Lung (tissue), 17 donors: ENCODE measurements at places on chromosomes 5 and 9.

DNA sequence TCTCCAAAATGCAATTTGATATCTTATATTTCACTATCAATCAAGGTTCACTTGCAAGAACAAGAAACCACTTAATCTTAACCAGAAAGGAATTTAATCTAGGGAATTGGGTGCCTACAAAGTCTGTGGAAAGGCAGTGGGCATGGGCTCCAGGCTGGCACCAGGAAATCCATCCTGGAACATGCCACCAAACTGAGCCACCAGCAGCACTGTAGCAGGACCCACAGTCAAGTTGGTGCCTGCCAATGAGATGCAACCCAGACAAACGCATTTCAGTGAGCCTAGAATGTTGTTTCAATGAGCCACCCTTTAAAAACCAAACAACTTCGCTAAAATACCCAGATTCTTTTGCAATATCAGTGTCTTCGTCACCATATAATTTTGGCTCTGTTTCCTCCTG is 71.1 kb downstream of the PRKACG start:
- DNase-seq: no peak

GRCh38 chr9:38208206-38208901 is 139.3 kb upstream of the SHB start:
- DNase-seq: no peak

GRCh38 chr9:108634204-108634603 is 221.6 kb downstream of the ACTL7B start:
- DNase-seq: peak; percentile 25

GRCh38 chr5:127878174-127878750 is 175.1 kb downstream of the CCDC192 start:
- DNase-seq: peak; percentile 48

DNA sequence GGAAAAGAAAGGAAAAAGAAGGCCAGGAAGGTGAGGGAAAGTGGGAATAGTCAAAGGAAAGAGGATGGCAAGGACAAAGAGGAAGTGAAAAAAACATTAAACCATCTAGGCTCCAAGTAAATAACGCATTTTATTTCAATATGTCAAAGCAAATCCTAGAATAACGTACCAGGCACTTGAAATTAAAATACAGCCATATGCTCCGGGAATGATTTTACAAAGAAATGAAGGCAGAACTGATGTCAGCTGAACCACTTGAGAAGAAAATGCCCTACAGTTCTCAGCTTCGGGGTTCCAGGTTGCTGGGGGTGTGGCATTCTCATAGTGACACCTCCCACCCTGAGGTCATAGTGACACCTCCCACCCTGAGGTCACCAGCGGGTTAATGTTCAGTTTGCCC is 281.6 kb downstream of the SEMA5A start:
- DNase-seq: no peak

- no peak for DNase-seq
These were observed 17.9 kb downstream of the FRMD3 start for GRCh38 chr9:83520292-83520691.

DNA sequence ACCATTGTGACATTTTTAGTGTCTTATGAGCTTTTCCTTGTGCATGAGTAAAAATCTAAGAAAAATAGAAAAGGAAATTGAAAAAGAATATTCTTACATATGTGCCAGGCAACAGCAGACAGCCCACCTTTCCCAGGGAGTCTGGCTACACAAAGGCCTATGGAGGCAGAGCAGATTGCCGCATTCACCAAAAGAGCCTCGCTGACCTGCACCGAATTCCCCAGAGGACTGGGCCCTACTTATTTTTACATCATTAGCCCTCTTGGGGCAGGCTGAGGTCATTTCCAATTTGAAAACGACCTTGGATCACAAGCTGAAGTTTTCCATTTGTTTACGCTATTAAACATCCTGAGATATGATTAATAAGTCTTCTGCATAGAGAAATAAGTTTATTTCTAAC is 66.2 kb upstream of the WDR41 start:
- no peak for DNase-seq

DNA sequence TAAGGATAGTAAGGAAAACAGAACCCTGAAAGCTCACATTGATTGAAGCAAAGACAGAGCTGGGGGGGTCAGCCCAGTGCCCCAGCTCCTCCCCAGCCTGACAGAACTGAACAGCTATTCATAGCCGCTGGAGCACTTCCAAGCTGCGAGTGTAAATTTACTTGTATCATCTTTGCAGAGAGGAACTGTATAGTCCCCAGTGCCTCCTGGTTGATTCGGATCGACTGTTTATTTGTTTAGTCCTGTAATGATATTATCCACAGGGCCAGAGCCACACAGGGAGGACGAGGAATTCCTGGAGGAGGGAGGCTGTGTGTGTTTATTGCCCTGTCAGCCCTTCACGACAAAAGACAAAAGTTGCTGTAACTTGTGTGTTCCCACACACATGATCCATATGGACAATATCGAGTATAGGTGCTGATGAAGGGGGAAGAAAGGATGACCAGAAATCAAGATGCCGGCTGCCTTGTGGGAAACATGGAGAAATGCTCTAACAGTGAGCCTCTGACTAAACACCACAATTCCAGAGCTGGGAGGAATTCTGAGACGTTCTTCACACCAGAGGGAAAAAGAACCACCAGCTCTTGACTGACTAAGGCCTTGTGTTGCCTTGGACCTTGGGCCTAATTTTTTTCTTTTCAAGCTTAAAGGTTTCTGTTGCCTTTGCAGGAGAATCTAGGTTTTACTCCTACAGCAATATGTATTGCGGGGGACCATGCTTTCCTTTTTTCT is 31.1 kb downstream of the FOXD1 start:
- DNase-seq: no peak

GRCh38 chr5:32848681-32849080 is 137.6 kb downstream of the NPR3 start:
- peak; percentile 11 for DNase-seq

DNA sequence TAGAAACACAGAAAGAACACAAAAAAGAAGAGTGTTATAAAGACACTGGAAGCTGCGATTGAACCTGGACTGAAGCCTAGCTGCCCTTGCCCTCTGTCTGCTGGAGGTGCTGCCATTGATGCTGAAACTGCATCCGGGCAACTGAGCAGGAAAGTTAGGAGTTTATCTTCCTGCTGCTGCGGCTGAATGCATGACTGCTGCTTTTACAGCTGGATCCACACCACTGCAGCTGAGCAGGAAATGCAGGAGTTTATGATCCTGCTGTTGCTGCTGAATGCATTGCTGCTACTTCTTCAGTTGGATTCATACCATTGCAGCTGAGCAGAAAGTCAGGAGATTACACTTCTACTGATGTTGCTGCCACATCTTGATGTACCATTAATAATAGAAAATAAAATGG is 21.8 kb upstream of the JAKMIP2 start:
- peak; percentile 60 for DNase-seq

DNA sequence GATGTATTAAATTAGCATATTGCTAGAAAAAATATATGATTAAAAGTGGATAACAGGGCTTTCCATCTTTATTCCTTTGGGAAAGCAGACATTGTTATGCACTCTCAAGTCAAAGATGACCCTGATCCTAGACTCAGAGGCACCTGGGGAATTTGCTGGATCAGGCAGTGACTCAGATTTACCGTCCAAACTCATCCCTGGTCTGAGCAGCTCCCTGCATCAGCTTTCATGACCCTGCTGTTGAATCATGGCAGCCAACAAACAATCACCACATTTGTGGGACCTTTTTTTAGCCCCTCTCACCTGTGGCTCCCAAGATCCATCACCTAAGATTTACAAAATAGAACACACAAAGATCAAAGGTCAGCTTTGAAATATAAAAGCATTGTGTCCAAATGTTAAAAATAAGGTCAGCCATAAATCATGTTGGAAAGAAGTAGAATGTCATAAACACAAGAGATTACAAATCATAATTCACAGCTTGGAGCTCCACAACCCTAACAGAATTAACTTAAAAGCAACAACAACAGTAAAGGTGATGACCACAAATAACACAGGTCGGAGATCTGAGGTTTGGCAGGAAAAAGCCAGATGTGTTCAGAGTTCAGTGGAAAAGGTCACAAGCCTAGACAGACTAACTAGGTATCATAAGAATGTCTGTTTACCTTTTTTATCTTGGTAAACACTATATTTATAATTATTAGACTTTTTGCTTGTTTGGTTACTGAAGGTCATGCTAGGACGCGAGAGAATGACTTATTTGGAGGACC is 55.5 kb downstream of the ZFAND5 start:
- no peak for DNase-seq

- DNase-seq: no peak
These were observed 898 bp downstream of the CDH10 start for GRCh38 chr5:24643880-24644279.

DNA sequence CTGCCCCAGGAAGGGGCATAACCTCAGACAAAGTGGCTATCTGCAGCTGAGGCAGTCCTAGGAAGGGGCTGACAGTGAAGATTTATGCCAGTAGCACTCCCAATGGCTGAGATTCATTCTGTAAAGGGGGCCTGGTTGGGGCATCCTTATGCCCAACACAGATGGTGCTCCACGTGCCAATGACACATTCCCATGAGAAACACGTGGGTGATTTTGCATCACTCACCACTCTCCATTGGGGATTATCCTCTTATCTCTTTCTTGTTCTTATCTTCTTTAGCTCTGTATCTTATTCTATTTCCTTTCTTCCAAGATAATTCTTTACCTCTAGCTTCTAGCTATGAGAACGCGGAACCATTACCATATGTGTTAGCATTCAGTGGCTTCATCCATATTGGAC is 194.0 kb upstream of the TUT7 start:
- DNase-seq: no peak
